ENCODE measurements at places on chromosomes 6 and 20.
A peak's percentile ranks its signal among the peaks of the same experiment; 100 is the strongest.

DNA sequence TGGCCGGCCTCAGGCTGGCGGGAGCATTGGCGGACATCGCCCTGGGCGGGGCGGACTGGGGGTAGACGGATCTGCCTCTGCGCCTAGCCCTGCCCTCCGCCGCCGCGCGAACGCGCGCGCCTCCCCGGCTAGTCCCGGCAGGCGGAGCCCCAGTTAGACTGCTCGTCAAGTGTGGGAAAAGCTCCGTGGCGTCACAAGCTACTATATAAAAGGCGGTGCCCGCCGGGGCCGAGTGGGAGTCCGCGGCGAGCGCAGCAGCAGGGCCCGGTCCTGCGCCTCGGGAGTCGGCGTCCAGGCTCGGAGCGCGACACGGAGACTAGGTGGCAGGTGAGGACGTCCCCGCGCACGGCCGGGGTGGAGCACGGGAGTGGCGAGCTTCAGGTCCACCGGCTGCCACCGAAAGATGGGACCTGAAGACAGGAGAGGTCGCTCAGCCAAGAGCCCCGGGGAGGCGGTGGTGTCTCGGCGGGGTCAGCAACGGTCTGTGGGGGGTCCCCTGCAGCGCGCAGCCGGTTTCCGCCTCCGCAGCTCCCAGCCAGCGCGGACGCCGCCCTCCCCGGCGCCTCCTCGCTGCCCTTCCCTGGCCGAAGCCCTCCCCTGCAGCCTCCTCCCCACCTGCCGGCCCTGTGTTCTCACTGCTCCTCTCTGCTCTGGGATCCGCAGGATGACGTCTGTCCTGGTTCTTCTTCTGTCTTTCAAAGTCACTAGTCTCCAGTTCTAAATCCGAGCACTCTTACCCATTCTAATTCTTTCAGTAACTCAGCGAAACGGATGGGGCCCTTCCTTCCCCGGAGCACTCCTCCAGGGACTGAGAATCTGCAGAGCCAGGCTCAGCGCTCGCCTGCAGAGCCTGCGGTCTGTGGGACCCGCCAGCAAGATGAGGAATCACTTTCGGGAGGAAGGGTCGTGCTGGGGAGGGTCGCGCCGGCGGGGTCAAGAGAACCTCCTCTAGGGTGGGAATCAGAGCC is 4.3 kb upstream of the RIPK1 start:
- DNase-seq, result peak; percentile 84

- no peak for DNase-seq
Observed at GRCh38 chr20:57779401-57780003, 69.7 kb upstream of the PMEPA1 start.

DNA sequence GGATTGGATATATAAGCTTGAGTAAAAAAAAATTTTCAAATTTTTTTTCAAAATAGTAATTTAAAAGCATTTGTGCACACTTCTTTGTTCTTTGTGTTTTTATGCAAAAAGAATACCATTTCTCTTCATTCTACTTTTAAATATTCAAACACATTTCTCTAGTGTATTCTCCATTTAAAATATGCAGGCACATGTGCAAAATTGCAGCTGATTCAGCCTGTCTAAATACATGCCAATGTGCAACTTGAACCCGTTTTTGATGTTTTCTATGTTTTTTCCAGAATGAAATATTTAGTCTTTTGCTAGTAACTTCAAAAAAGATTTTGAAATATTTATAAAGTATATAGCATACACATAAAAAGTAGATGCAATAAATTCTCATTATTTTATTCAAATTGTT is 411.8 kb downstream of the MMUT start:
- no peak for DNase-seq

DNA sequence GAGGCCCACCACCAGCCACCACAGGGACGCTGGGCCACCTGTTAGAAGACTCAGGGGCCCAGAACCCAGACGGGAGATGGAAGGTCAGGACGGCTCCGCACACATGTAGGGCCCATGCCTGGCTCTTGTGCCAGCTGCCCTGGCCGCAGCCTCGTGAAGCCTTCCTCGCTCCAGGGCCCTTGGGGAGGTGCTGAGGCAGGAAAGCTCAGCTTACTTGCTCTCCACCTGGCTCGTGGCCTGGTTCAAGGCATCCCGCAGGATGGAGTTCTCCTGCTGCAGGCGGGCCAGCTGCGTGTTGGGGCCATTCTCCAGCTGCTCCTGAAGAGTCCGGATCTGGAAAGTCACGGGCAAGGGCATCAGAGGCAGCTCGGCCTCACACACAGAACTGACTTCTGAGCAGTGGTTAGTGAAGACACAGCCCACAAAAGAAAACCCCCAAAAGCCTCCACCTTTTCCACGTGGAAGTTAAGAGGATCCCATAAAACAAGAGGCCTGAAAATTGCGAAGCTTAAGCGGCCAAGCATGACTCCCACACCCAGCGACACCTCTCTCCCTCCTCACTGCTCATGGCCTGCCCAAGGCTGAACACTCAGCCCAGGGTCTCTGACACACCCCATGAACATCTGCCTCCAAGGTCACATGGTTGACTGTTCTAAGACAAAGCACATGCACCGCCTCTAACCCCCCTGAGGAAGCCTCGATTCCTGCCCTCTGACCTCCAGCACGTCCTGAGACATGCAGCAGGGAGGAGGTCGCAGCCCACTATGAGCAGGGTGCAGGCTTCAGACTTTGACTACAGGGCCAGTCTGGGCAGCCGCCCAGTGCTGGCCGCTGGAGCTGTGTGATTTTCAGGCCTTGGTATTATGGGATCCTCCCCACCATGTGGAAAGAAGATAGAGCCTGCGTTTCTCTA is 46.5 kb downstream of the RRBP1 start:
- no peak for DNase-seq

DNA sequence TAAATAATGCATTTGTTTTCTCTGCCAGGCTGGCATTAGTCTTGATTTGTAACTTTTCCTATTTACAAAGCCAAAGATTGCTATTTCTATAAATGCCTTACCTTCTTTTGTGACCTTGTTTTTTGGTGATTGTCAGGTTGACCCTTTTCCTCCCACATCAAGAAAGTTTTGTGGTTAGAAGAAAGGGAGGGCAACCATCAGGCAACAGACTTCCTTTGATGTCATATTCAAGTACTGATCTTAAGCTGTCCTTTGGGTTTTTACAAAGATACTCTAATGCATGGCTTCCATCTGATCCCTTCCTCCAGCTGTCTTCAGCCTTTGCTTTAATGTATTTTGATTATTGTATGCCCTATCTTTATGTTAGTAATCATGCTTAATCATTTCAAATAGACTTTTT is 23.9 kb downstream of the RNF217 start:
- no peak for DNase-seq

Data from DND-41 (cell line).